Activated naive CD8-positive, alpha-beta T cell treated with anti-CD3 and anti-CD28 coated beads for 36 hours (primary cell): ENCODE measurements at places on chromosomes 3 and 15.

GRCh38 chr15:26939398-26939797 is 31.6 kb upstream of the GABRG3 start:
- no peak overlapping the region for H3K4me3 ChIP-seq
- DNase-seq, result no peak
- no peaks in the 10 kb centered on the region for H3K4me1 ChIP-seq
- H3K27me3 ChIP-seq, result no peaks in the 10 kb centered on the region
- H3K36me3 ChIP-seq, result no peaks in the 10 kb centered on the region

DNA sequence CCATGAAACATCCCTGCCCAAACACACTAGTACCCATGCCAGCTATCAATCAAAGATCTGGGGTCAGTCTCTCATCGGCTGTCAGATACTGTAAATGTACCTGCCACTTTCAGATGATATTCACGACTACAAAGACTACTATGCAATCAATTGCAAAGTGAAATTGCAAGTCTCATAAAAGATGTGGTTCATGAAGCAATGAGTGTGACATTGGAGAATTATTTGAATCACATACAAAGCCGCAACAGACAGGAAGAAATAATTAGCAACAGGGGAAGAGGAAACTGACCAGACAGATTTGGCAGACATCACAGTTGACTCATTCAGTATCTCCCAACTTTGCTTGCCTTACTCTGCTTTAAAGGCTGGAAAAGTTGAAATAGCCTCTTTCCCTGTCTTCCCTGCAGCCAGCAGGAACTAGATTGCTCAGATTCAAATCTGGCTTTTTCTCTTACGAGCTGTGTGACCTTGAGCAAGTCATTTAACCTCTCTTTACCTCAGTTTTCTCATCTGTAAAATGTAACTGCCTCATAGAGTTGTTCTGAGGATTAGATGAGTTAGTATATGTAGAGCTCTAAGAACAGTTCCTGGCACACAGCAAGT is 95.7 kb upstream of the C3orf80 start:
- H3K27ac ChIP-seq, result no peak overlapping the region
- no peak for DNase-seq
- H3K36me3 ChIP-seq, result no peaks in the 10 kb centered on the region
- peaks cover 7% of the 10 kb centered on the region for H3K27me3 ChIP-seq
- no peaks in the 10 kb centered on the region for H3K4me1 ChIP-seq
- no peak overlapping the region for H3K4me3 ChIP-seq

GRCh38 chr3:70090322-70090913 is 90.9 kb downstream of the SAMMSON start:
- no peak for DNase-seq
- H3K36me3 ChIP-seq, result no peaks in the 10 kb centered on the region
- no peaks in the 10 kb centered on the region for H3K4me1 ChIP-seq
- H3K27ac ChIP-seq, result no peak overlapping the region
- H3K27me3 ChIP-seq, result peaks cover 11% of the 10 kb centered on the region

DNA sequence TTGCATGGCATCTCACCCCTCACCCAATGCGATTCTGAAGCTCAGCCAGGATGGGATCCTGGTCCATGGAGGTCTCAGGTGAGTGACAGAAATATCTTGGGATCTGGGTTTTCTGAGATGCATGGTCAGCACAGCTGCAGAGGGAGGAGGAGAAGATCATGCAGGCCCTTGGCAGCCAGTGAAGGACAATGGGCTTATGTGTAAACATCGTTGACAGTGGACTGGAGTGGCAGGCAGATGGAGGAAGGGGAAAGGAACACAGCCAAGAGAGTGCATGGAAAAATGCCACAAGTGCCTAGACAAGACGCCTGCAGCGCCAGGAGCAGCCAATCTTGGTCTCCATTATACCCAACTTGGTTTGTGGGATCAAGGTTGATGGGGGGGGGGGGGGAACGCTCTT is 347.9 kb downstream of the MCTP2 start:
- no peak overlapping the region for H3K27ac ChIP-seq
- DNase-seq, result no peak
- H3K4me1 ChIP-seq, result peaks cover 7% of the 10 kb centered on the region
- H3K27me3 ChIP-seq, result peaks cover 79% of the 10 kb centered on the region
- no peak overlapping the region for H3K4me3 ChIP-seq

GRCh38 chr3:167406876-167407492 is 26.9 kb upstream of the ZBBX start:
- H3K4me1 ChIP-seq, result no peaks in the 10 kb centered on the region
- peak; percentile 2 for DNase-seq
- H3K36me3 ChIP-seq, result no peaks in the 10 kb centered on the region
- no peak overlapping the region for H3K27ac ChIP-seq
- H3K27me3 ChIP-seq, result no peaks in the 10 kb centered on the region
- H3K4me3 ChIP-seq, result no peak overlapping the region

DNA sequence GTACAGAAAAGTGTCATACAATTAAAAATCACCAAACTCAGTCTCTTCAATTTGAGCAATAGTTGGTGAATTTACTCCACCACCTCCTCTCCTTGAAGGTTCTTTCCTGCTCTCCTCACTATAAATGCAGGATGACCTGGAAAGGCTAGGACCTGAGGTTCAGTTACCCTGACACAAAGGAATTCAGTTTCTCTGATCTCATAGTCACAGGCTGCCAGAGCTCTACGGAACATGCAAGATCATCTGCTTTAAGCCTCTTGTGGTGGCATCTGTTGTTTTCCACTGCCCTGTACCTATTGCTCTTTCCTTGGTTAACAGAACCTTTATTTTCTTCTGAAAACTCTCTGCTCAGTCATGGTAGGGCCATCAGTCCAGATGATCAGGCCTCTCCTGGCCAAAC is 4.9 kb upstream of the TP63 start:
- no peak overlapping the region for H3K27ac ChIP-seq
- no peak overlapping the region for H3K4me3 ChIP-seq
- no peaks in the 10 kb centered on the region for H3K27me3 ChIP-seq
- H3K4me1 ChIP-seq, result peaks cover 12% of the 10 kb centered on the region
- H3K36me3 ChIP-seq, result no peaks in the 10 kb centered on the region

GRCh38 chr15:41394924-41395323 is 7.4 kb downstream of the NDUFAF1 start:
- no peaks in the 10 kb centered on the region for H3K27me3 ChIP-seq
- H3K36me3 ChIP-seq, result peaks cover 22% of the 10 kb centered on the region
- H3K27ac ChIP-seq, result peak overlapping the region; percentile 75
- DNase-seq, result no peak

DNA sequence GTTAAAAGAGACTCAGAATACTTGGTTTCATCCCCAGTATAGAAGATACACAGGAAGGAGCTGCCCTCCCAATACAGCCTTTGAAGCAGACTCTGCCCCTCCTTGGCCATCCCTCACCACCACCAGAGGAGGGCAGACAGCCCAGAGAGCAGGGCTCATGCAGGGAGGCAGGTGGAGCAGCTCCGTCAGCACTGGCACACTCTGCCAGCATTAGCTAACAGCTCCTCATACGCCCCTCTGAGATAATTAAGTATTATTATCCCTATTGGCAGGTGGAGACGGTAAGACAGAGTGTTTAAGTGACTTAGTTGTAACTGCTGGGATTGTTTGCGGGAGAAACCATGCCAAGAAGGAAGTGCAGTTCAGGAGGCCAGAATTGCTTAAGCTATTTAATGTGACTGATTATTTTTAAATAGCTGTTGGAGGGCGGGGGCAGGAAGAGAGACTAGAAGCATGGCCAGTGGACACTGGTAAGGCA is 434.0 kb downstream of the EPHB1 start:
- H3K4me1 ChIP-seq, result no peaks in the 10 kb centered on the region
- no peak overlapping the region for H3K4me3 ChIP-seq
- no peaks in the 10 kb centered on the region for H3K27me3 ChIP-seq
- DNase-seq, result no peak
